Bronchial epithelial cell (primary cell): ENCODE measurements at places on chromosomes 4 and X.

- peak; percentile 40 for DNase-seq
Observed at GRCh38 chrX:40806513-40807220, 71.3 kb upstream of the MED14 start.

GRCh38 chr4:56414135-56414670 lies 21.2 kb downstream of the PPAT start:
- no peak for DNase-seq

DNA sequence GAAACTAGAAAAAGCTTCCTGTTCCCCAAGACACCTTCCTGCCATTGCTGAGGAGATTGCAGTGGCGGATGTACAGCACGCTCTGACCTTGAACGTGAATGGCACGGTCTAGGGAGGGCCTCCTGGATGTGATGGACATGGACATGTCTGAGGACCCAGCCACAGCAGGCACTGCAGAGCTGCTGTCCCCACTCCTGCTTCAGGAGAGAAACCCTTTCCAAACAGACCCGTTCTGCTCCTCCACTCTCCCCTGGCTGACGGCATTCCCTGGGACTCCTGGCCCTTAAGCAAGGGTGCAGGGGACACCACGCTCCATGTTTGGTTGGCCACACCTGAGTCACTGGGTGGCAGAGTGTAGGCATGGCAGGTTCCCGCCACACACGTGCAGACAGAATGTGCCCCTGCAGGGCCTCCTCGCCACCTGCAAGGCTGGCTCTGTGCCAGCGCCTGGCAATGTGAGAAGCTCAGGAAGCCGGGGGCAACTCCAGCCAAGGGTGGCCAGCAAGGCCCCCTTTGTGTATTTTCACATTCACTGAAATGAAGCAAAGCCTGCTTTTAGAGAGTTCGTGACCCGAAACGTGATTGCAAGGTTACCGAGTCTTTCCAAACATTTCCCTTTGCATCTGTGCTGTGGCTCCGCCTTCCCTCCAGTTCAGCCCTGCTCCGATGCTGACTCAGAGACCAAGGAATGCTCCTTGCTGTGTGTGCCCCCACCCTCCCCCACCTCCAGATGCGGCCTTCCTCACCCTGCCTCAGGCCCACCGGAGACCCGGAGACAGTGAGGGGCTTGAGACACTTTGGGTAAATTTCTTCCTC lies 46.1 kb downstream of the HTRA3 start:
- peak; percentile 76 for DNase-seq

DNA sequence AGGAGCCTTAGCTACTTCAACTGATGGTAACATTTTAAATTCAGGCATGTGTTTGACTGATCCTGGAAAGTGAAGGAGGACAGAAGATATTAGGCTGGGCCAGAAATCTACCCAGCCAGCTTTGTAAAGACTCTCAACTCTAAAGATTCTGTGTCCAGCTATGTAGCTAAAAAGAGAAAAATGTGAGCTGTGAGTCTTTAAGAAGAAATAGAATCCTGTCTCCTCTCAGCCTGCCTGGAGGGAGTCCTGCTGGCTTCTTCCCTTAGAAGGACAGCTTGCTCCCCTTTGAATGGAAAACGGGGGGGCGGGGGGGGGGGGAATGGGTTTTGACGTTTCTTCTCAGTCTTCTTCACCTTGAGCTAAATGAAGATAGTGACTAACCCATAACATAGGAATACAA lies 54.3 kb upstream of the INTU start:
- no peak for DNase-seq

DNA sequence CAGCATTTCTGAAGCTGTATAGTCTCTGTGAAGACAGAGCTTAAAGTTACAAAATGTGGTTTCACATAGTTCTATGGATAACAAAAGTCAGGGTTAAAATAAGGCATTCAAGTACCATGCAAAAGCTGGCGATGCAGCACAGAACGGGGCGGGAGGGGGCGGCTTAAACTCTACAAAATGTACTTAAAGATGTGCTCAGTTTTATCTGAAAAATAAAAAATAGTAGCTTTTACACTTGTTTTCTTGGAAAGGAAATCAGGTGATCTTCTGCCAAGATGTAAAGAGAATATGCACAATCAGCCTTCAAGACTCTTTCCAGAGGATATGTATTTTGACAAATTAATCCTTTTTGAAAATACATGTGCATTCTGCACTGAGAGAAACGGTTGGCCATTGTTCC lies 301.7 kb upstream of the EMCN start:
- no peak for DNase-seq

- peak; percentile 29 for DNase-seq
Observed at GRCh38 chr4:1711571-1712215, 426 bp downstream of the SLBP start.

- DNase-seq, result no peak
Observed at GRCh38 chr4:169675825-169676224, 55.4 kb downstream of the CLCN3 start.

- DNase-seq, result no peak
Observed at GRCh38 chr4:14767142-14767541, 235.1 kb upstream of the CPEB2 start.
